ENCODE measurements at places on chromosomes 12 and 14.

- no peak for DNase-seq
Observed at GRCh38 chr12:131642771-131643170, 68.1 kb upstream of the SFSWAP start.

DNA sequence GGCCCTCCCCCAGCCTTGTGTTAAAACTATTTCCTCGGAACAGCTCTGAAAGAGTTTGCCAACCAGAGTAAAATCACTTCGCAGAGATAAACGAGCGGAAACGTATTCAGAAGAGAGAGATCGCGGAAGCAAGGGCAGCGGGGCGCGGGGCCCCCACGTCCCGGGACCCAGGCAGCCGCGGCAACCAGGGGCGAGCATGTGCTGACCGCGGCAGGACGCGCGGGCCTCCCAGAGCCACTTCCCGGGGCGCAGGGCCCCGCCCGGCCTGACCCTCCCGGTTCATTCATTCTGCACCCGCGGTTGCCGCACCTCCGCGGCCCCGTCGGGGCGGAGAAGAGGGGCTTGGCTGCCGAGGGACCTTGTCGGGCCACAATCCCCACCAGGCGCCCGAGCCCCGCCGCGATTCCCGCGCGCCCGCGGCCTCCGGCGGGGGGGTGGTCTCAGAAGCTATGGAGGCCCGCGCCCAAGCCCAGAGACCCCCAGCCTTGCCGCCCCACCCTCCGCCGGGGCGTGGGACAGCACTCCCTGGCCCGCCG lies 598 bp downstream of the UBE2N start:
- no peak for DNase-seq

- no peak for DNase-seq
Observed at GRCh38 chr12:89893972-89894706, 185.5 kb upstream of the ATP2B1 start.

- DNase-seq, result no peak
Observed at GRCh38 chr14:104390941-104391901, 188.3 kb upstream of the C14orf180 start.

GRCh38 chr12:53192531-53193021 lies 11.9 kb upstream of the CSAD start:
- no peak for DNase-seq

DNA sequence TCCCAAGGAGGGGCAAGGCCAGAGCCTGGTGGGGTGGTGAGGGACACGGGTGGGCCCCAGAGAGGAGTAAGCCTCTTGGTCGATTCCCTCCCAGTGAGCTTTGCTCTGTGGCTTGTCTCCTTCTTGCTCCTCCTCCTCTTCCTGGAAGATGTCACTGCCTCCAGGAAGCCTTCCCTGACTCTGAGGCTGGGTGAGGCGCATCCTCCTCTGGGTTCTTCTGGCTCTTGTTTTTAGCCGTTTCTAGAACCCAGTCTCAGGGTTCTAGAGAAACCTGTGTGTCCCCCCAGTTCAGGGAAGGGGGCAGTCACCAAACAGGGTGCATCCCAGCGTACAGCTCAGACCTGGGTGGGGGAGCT lies 12.6 kb downstream of the KIF26A start:
- no peak for DNase-seq

DNA sequence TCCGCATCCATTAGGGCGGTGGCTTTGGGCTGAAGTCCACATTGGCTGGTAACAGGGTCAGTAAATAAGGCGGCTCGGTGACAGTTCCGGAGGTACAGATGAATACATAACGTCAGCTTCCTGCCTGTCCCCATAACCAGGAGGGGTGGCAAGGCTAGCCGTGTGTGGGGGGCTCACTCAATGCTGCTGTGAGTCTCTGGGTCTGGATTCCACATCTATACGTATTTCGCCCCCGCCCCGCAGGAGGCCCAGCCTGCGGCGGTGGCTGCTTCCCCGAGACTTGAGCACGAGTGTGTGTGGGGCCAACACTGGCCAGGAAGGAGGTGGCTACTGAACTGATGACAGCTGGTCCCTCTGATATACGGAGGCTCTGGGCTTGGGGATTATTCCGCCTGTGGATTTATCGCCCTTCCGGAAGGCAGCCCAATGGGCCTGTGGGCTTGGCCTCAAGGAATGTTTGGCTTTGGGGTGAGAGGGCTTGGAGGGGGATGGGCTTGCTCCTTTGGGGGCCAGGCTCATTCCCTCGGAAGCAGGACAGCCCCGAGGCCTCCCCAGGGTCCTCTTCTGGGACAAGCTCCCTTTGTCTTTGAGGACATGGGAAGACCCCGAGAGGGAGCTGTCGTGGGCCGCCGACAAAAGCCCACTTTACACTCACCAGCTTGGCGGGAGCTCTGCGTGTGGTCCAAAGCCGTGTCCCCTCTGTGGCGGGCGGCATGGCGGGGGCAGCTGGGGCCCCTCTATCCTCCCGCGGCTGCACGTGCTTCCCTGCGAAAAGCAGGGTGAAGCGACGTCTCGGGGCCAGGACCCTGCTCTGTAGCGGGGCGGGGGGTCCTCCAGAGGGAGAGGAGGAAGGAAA lies 82.1 kb downstream of the KIF26A start:
- no peak for DNase-seq

DNA sequence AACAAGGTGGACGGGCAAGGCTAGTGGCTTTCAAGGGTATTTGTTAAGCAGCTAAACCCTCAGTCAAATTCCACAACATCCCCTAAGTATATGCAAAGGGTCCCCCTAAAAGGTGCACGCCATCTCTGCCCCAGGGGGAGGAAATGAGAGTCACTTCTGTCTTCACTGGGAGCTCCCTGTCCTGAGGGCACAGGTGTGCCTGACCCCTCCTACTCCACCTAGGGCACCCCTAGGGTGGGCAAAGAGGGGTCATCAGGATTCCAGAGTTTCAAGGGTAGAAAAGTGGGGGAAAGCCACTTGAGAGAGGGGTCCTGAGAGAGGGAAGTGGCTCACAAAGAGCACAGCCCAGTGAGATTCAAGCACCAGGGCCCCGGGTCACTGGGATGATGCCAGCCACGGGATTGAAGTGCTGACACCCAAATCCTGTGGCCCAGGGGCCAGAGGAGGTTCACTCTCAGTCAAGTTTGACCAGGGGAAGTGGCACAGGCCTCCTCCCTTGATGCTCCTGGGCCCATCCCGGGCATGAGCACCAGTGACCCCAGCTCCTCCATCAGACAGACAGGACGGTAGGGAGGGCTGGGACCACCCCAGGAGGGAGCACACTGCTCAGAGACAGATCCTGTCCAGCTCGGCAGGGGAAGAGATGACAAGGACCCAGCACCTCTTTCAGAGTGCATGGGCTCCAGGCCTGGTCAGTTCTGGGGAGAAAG lies 82.3 kb upstream of the BCL11B start:
- no peak for DNase-seq

DNA sequence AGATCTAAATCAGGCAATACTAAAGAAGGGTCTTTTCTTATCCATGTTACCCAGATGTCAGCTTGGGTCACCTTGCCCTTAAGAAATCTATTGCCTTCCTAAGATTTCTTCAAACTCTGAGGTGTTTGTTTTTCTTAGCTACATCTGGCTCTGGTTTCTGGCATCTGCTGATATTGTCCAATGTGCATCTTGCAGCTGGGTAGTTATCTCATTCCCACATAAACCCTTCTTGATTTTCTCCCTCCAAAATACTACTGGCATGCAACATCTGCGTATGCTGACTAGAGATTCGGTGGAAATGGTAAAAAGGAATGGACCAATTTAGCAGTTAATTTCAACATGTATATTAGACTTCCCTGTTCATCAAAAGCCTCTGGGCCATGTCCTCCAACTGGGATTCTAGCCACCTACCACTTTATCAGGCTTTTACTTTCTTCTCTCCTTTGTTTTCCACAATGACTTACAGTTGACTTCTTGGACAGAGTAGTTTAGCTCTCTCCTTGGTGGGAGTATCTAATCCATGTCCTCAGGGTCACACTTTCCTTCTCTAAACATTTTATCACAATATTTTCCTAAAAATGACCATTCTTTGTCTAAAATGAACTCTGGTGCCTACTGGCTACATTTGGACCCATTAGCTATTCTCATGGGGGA lies 324.8 kb upstream of the FAR2 start:
- no peak for DNase-seq
